Substantia nigra (tissue), 51 donors: ENCODE measurements at places on chromosomes 16 and 17.

GRCh38 chr17:77592106-77592865, 366.2 kb upstream of the TNRC6C start:
- no peak for DNase-seq

GRCh38 chr17:15740570-15741120, 8.6 kb downstream of the TBC1D26 start:
- DNase-seq: no peak

DNA sequence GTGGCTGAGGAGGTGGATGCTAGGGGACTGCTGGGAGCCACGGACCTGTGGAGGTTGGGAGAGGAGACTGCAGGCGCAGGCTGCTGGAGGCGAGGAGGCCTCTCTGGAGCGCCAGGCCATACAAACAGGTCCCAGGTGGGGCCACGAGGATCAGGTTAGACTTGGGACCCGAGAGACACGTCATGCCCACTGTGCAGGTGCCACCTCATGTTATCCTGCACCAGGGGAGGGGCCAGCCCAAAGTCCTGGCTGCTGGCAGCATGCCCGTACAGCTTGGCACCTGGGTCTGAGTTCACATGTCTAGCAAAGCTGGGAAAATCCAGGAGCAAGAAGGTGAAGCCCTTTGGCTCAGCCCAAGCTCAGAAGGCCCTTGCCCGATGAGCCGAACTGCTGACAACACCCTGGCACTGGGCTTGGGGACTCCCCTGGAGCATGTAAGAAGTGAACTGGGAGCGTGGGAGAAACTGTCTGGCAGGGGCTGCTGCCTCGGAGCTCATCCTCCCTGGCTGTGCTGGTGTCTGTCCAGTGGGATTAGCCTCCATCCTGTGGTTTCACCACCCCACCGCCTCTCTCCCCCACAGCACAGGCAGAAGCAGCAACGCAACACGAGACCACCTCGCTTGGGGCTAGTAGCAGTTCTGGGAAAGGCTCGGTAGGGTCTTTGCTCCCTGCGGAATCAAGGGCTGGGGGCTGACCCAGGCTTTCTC, 5.3 kb downstream of the ARHGDIA start:
- no peak for DNase-seq

DNA sequence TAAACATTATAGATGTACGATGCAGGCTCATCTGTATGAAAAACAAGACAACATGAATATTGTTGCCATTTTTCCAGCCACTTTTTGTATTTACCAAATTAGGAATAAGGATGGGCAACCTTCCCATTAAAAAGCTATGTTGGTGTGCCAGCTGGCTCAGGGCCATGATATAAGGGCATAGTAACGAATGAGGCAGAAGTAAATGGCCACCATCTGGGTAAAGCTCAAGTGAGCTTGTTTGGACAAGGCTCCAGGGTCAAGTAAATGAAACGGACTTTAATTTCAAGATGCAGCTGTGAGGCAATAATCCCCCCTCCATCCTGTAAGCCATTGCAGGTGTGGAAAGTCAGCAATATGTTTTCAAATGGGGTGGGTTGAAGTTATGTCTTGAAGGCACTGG, 930.9 kb upstream of the CDH8 start:
- no peak for DNase-seq

DNA sequence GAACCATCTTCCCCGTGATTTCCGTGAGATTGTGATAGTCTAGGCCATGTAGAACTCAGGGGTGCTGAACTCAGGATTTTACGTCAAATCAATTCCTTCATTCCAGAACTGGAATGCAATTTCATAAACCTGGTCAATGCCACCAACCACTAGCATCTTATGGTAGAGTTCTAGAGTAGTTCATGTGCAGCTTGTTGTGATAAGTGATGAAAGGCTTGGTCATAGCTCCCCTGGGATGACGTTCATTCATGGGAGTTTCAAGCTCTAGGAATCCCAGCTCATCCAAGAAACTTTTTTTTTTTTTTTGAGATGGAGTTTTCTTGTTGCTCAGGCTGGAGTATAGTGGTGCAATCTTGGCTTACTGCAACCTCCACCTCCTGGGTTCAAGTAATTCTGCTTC, 3.7 kb upstream of the DPEP2 start:
- DNase-seq: no peak

DNA sequence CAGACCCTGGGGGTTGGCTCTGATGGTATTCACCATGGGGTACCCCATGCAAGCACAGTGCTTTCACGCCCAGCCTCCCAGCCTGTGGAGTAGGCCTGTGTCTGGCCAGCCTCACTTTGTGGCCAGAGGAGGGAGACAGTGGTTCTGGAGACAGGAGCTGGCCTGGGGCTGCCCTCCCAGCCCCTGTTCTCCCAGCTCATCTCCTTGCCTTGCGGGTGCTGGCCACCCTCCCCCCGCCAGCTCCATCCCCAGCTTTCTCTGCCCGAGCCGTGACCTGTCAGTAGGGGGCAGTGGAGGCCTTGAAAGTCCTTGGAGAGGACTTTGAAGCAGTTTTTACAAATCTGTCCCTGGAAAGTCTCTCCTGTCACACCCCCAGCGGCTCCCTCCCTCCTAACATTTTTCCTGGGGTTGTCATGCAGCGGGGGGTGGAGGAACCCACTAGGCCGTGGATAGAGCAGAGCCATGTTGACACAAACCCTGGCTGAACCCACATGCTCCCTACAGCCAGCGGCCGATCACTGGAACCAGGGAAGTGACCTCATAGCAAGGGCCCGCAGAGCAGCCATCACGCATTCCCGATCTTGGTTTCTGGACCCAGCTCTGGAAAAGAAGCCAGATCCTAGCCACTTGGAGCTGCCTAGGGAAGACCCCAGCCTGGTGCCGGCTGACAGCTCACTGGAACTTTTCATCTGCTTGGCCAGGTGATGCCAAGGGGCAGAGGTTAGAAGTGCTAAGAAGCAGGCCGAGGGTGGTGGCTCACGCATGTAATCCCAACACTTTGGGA, 289.4 kb downstream of the SEC14L1 start:
- peak; percentile 45 for DNase-seq

GRCh38 chr17:16342979-16343378, 10.3 kb downstream of the CENPV start:
- DNase-seq: no peak

- DNase-seq: no peak
Observed at GRCh38 chr17:2060385-2060658, 5.4 kb downstream of the HIC1 start.

DNA sequence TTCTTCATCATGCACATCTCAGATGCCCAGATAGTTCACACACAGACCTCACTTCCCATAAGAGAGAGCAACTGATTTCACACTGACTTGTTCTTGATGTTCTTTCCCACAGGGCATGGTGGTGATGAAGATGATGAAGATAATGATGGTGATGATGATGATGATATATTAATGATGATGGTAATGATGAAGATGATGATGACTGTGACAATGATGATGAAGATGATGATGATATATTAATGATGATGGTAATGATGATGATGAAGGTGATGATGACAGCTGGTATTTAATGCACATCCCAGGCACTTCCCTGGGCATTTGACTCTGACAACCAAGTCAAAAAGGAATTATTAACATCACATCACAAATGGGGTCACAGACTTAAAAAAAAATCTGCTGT, 225.2 kb downstream of the MAF start:
- DNase-seq: no peak

- no peak for DNase-seq
Observed at GRCh38 chr16:11793840-11794239, 3.2 kb downstream of the ZC3H7A start.

- no peak for DNase-seq
Observed at GRCh38 chr16:38941-39892, 14.2 kb downstream of the POLR3K start.

- no peak for DNase-seq
Observed at GRCh38 chr16:48963901-48964615, 317.6 kb downstream of the CBLN1 start.
